WERI-Rb-1 (cell line): ENCODE measurements at places on chromosomes 1 and 21.

GRCh38 chr21:15249285-15249993, 184.6 kb upstream of the NRIP1 start:
- no peak for DNase-seq

- no peak for DNase-seq
Observed at GRCh38 chr1:84319662-84320061, 18.2 kb downstream of the SAMD13 start.

- peak; percentile 78 for DNase-seq
Observed at GRCh38 chr1:243946253-243946652, 96.2 kb upstream of the AKT3 start.

GRCh38 chr1:175155936-175156335, 36.6 kb downstream of the KIAA0040 start:
- no peak for DNase-seq

DNA sequence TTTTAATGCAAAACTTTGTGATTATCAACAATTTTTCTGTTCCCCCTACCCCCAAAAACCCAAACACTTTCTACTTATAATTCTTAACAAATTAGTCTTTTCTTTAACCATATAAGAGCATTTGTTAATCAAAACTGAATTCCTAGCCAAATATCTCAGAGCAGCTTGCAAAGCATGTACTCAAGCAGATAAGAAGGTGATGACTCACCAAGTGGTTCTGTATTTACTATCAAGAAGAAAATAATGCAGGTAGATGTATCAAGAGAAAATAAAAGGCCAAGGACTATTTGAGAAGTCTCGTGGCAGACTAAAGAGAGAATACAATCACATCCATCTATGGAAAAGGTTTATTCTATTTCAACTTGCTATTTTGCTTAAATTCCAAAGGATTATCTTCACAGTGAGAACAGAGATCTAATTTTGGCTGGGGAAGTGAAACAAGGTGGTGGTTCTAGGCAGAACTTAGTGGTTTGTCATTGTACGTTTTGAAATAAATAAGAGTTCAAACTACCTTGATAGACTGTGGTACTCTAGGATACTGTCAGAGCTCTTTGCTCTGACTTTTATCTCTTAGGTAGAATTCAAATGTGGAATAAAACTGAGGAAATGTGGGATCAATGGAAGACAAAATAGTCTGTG, 94.7 kb upstream of the NRIP1 start:
- no peak for DNase-seq

DNA sequence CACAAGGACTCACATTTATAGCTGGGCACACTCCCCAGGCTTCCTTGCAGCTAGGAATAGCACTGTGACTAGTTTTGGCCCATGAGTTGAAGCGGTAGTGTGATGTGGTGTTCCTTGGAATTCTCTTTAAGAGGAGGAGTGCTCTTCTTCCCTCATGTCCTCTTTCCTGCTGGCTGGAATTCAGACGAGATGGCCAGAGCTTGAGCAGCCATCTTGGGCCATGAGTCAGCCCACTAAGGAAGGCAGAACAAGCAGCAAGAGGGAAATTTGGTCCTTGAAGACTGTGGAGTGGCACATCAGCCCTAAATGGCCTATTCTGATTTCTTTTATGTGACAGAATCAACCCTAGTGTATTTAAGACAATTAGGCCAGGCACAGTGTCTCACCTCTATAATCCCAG, 20.0 kb downstream of the HTR6 start:
- no peak for DNase-seq

GRCh38 chr1:201253906-201254624, 29.2 kb upstream of the PKP1 start:
- peak; percentile 19 for DNase-seq

DNA sequence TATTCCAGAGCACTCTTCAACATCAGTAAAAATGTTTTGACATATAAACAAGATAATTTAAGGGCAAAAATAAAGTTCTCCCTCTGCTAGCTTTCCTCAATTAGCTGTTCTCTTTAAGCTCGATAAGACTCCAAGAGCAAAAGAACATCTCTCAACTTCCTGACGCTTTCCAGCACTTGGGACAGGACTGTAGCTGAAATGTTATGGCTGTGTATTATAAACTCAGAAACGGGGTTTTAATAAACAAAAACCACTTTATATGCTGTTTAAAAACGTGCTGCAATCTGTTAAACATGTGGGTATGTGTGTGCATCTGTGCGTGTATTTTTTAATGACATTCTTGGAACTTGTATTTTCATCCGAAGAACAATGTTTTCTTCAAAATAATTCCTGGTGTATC, 71.5 kb upstream of the RGS2 start:
- DNase-seq = no peak

- DNase-seq = peak; percentile 9
Observed at GRCh38 chr1:205535096-205535495, 30.6 kb downstream of the CDK18 start.

DNA sequence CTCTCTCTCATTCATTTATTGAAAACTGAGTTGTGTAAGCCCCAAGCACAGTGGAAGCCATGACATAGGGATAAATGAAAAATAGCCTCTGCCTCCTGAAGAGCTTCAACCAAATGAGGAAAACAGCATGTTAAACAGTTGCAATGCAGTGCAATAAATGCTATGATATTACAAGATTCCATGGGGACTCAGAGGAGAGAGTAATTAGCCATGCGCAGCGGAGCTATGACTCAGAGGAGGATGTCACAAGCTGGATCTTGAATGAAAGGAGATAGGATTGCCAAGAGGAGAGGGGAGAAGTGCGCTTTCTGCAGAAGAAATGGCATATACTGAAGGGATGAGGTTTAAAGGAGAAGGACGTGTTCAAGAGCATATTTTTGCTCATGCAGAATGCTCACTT, 231.3 kb upstream of the PLXNA2 start:
- DNase-seq = no peak

GRCh38 chr1:44377925-44378784, 23.1 kb upstream of the ERI3 start:
- peak; percentile 75 for DNase-seq

DNA sequence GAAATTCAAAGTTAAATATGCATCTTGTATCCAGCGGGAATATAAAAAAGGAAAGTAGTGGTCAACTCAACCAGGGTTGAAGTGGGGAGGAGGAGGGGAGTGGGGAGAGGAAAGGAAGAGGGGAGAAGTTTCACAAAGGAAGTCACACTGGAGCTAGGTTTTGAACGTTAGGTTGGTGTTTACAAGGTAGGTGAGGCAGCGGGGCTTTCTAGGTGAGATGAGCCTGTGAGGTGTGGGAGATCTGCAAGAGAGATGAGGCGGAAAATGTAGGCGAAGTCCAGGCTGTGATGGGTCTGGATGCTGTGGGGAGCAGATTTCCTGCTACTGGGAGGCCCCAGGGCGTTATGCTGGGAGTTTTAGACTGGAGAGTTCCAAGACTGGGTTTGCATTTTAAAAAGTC, 36.1 kb upstream of the IL20 start:
- no peak for DNase-seq

GRCh38 chr21:38120984-38121855, 135.6 kb upstream of the KCNJ15 start:
- peak; percentile 72 for DNase-seq

DNA sequence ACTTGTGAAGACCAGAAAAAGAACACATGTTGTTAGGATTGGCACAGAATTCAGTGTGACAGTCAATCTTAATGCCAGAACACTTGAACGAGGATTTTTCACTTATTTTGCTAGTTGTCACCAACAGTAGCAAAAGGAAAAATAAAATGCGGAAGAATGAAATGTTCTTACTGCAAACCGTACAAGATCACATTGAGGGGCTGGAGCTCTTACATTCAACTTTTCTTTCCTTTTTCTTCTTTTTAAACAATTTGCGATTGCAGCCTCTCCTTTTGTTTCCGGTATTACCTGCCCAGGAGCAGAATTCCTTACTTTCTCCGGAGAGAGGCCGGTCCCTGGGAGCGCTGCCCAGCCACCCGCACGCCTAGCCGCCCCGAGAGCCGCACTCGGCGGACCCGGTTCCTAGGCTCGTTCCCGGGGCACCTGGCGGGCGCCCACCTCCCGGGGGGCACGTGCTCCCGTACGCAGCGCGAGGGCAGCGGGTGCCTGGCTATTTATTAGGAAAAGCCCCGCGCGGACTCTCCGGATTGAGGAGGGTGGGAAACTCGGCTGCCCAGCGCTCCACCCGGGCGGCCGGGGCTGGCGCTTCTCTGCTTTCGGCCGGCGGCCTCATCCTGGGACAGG, 1.2 kb upstream of the CAMTA1 start:
- no peak for DNase-seq

- no peak for DNase-seq
Observed at GRCh38 chr1:76430531-76430930, 356.0 kb downstream of the ST6GALNAC3 start.

GRCh38 chr21:42366292-42367010, at the start of gene TFF1:
TFF1 (minus strand) TSS chr21:42366535; CDS start chr21:42366495, 40 bp downstream.
- peak; percentile 88 for DNase-seq

GRCh38 chr1:102821707-102822106, 286.6 kb downstream of the COL11A1 start:
- no peak for DNase-seq

DNA sequence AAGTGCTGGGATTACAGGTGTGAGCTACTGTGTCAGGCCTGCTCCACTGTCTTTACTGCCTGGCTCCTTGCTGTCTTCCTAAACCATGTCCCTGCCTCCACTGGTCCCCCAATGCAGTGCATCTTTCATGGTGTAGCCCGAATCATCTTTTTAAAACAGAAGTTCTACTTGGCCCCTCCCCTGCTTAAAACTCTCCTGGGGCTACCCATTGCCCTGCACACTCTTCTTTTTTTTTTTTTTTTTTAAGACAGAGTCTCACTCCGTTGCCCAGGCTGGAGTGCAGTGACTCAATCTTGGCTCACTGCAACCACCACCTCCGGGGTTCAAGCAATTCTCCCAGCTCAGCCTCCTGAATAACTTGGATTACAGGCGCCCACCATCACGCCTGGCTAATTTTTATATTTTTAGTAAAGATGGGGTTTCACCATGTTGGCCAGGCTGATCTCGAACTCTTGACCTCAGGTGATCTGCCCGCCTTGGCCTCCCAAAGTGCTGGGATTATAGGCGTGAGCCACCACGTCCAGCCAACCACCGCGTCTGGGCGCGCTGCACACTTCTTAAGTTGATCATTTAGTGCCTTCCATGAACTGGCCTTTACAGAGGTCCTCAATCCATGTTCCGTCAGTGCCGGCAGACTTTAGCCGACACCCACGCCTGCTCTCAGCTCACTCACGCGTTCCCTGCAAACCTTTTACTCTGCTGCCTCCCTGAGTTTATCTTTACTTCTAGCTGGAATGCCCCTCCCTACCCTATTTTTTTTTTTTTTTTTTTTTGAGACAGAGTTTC, 2.4 kb downstream of the FCN3 start:
- no peak for DNase-seq

DNA sequence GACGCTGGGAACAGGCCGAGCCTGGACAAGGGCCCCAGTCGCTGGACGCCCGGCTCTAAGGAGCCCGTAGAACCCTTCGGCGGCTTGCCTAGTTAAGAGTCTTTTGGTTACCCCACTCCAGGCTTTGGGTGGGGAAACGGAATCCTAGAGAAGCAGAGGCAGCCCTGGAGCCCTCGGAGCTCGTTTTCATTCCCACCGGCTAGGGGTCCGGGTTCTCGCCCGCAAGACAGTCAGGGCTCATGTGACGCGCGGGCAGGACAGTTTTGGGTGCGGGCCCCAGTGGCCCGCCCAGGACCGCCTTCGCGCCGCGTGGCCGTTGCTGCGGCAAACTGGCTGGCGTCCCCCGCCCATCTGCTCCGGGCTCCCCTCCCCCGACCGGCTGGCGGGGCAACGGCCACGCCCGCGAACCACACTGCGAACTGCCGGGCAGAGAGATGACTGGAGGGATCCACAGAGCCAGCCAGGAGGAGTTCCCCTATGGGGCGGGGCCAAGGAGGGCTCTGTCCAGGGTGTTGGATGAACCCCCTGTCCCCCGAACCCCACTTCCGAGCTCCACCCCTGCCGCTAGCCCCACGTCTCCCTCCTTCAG, 829 bp upstream of the HES2 start:
- DNase-seq = no peak

DNA sequence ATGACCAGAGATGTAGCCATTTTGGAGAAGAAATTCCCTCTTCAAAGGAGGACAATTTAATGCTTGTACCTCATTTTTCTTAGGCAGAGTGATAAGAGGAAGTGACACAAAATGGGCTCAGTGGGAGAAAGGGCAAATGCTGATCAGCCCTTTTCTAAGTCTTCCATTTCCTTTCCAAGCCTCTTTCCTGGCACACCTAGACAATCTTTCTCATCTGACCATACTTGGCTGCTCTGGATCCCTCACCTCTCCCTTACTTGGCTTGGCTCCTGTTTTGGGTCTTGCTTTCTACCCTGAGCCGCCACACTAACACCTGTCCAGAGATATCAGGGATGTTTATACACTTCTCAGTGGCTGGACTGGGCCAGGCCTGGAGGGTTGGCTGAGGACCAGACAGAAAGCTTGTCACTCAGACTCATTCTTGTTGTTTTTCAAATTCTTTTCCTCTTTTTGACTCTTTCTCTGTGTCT, 13.1 kb downstream of the TXNIP start:
- no peak for DNase-seq

- peak; percentile 2 for DNase-seq
Observed at GRCh38 chr1:109762821-109763645, 690 bp downstream of the EPS8L3 start.

DNA sequence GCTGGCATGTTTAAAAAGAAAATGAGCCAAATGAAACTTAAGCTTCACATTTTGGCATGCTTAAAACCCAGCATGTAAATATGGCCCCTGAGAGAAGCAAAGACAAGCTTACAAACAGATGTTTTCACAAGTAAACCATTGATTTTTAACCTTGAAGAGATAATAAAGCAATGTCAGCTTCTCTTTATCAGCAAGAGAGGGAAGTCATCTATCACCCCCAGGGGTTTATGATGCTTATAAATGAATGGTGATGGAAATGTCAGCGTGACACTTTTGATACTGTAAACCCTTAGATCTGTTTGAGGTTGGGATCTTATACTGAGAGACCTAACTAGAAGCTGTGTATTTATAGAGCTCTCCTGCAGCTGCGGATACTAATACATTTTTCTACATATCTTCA, 471.3 kb downstream of the PLA2G4A start:
- no peak for DNase-seq

DNA sequence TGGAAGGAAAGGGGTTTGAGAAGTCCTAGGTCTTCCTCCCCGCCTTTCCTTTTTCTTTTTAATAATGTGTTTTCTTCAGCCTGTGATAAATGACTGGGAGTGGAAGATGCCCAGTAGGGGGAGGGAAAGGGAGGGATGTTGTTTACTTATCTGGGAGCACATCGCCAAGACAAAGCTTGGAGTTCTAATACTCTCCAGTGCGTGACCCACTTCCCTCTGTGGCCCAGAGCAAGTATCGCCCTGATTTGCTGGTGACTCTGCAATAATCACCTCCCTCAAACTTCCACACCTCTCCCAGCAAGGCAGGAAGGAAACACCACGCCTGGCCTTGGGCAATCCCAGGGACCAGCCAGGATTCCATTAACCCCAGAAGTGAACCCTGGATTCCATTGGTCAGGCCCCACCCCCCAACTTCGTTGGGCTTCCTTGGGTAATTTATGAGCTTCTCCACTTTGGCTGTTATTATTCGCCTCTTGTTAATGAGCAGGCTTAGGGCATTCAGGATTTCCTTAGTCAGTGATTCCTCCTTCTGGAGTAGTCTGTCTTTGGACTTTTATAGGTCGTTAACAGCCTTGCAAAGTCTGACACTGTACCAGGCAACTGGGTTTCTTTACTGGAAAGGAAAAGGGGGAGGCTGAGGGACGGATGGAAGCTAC, 24.3 kb upstream of the GRHL3 start:
- DNase-seq = no peak
